AG08396 (cell line): ENCODE measurements at places on chromosomes 3 and 15.

DNA sequence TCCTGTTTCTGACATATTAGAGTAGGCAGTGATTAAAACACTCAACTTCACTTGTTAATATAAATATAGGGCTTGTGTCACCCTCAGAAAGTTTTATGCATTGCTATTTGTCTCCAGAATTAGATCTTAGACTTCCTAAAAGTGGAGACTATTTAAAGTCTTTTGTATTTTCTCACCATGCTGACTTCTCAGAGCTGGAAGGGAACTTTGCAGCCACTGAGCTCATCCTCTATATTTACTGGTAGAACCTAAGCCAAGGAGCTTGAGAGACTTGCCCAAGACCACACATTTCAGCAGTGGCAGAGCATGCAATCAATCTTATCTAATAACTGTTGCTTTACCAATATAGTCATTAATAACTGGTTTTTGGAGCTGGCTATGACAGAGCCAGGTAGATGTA lies 53.2 kb downstream of the STAC start:
- DNase-seq = no peak

DNA sequence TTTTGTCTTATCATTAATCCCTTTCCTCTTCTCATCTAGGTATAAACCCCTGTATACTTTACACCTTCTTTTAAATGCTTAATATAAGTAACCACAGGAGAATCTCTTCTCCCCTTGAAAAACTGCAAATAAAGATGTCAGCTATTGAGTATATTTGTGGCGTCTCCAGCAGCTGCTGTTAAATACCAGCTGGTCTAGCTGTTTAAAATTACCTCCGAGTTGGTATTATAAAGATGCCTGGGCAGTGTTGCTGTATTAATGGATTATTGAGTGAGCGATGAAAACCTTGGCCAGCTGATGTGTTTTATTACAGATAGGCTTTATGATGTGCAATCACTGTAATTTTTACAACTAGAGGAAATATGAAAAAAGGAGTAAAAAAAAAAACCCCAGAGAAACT lies 388.1 kb downstream of the TBC1D5 start:
- DNase-seq = no peak

DNA sequence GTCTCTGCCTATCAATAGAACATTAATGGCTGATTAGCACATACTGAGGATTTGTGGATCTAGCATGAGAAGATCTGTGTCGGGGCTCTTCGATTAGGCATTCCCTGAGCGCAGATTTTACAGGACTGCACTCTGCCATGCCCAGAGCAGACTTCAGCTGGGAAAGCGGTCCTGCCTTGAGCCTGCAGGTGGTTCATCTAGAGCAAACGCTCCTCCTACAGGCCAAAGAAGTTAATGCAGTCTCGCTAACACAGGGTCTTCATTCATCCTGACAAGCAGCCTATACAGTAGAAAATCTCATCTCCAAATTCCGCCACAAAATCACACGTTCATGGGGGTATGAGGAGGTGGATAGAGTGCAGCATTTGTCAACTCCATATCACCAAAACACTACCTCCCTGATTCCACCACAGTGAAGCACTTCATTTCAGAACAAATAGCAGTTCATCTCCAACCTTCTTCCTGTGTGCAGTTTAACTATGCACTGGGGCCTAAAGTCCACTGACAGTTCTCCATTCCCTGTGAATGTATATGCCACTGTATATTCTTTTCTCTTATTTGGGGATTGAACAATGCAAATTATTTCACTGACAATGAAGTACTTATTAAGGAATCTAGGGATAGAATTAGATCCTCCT lies 405.8 kb downstream of the IGSF11 start:
- peak; percentile 35 for DNase-seq

DNA sequence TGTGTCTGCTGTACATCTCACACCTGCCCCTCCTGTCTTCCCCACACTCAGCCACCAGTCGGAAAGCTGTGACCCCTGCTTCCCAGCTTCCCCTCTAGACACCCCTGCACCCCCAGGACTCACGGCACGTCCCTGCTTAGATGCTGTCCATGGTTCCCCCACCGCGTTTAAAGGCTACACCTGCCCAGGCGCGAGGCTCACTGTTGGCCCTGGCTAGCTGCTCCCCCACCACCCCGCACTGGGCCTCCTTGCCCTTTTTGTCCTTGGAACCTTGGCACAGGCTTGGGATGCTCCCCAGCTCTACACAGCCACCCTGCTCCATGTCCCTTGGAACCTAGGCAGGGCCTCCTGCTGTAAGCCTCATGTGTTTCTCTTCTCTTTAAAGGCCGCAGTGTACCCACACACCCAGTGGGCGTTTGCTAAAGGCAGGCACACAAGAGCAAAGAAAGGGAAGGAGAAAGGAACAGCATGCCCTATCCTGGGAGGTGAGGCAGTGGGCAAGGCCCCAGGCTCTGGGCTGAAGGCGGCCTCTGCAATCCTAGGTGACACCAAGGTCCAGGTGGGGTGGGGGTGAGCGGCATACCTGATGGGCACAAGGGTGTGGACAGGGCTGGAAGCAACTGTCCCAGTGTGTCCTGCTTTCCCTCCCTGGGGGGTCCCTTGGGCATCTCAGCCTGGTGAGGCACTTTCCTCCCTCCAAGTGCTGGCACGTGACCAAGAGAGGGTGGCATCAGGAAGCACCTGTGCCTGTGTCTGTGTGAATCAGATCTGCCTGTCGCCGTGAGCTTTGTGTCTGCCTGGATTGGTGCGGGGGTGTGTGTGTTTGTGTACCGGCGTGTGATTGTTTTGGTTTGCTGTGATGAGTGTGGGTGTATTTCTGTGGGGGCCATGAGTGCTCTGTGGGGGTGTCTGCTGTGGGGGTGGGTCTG lies 54.4 kb downstream of the TPRA1 start:
- no peak for DNase-seq

GRCh38 chr3:186582541-186582940 lies 12.0 kb downstream of the DNAJB11 start:
- no peak for DNase-seq

DNA sequence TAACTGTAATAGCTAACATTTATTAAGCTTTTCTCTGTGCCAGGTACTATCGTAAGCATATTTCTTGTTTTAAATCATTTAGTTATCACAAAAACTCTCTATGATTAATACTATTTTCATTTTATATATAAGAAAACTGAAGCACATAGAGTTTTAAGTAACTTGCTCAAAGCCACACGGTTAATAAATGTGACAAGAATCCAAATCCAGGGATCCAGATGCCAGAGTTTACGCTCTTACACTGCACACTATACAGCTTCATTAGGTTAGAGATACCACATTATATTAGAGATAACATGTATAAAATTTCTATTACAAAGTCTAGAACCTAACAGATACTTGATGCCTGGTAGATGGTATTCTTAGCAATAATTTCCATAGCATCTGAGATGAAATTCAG lies 265.2 kb downstream of the SHOX2 start:
- no peak for DNase-seq

- DNase-seq = no peak
Observed at GRCh38 chr15:93296759-93297500, 207.9 kb upstream of the RGMA start.

DNA sequence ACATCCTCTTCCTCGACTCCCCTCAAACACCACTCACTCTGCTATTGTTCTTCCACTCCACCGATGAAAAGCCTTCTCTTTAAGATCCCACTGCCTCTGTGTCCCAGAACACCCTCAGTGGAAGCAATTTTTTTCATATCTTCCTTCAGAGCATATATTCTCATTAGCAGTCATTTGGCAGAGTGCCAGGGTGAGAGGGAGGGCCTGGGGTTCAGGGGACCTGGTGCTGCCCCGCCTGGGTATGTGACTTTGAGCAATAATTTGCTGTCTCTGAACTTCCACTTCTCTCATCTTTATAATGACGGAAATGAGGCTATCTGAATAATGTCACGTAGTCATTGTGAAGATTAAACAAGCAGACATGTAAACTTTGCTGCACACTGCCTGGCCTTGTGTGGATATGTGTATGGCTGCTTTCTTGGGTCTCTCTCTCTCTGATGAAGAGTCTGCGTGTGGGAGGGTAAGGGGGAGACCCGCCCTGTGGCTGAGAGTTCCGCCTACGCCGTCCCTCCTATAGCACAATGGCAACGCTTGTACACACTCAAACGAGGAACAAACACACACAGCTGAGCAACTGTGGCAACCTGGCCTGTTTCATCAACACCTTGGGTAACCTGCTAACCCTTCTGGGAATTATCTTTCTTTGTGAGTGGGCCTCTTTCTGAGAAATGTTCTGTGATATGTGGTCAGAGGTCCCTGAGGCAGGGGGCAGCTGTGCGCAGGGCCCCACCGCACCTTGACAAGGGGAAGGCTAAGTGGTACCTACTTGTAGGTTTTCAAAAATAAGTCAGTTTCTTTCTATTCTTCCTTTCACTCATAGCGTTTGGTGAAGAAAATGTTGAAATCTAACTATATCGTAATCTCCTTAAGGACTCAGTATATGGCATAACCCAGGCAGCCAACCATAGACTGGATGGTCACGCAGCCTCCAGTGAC lies 369.8 kb downstream of the SV2B start:
- DNase-seq = no peak

DNA sequence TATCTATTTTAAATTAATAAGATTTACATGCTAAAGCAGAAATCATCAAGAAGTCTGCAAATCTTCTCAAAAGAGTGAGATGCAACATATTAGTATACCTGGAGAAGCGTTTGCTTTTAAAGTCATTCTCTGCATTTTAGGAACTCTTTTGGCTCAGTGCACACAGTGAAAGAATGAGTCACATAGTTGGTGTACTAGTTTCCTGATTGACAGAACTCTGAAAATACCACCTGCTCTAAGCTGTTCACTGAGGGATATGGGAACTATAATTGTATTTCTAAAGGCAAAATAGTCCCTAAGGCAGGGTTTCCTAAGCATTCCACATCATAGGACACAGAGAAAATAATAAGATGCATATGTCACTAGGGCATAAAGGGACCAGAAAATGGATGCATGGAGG lies 838.5 kb downstream of the DIPK2A start:
- DNase-seq = no peak

GRCh38 chr3:57810471-57811137 lies 54.5 kb downstream of the SLMAP start:
- DNase-seq = no peak

- no peak for DNase-seq
Observed at GRCh38 chr3:297585-297984, 101.0 kb downstream of the CHL1 start.

DNA sequence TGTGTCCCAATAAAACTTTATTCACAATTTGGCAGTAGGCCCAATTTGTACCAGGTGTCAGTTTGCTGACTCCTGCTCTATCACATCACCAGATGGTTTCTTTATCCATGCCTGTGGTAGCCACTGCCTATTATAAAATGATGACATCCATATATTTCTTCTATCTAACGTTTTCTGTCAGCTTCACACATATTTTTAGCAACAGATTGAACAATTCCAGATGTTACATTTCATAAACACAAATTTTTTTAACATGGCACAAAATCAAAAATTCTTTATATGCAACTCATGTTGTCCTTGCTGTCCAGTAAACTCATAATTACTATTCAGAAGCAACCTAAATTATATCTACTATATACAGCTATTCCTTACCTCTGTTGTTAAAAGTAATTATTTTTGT lies 1371.6 kb downstream of the NSUN3 start:
- DNase-seq = no peak

DNA sequence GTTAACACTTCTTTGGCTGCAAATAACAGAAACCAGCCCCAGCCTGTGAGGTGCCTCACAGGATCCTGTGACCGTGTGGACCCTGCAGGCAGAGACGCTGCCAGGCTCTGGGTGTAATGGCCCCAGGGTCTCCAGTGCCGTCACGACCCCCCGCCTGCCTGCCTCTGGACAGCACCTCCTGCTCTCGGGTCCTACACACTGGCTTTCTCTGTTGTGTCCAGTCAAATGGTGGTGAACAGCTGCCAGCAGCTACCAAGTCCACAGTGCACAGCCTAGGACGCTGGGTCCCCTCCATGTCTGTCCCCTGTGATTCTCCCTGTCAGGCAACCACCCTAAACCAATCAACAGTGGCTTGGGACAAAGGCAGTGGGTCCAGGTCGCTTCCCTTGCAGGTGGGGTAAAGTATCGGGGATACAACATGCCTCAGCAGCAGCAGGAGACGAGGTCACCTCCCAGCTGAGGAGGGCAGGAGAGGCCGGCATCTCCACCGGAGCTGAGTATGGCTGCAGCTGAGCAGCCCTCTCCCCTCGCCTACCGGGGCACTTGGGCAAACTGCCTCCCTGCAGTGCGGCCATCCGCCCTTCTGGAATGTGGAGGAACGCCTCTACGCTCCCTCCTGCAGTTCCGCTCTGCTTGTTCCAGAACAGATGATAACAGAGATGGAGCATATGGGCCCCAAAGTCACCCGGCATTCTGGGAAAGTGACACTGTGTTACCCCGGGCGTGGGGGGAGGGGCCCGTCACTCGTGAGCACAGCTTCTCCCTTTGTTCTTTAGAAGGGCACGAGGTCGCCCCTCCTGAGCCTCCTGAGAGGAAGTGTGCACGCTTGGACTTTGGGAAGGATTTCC lies 21.1 kb upstream of the SKOR1 start:
- no peak for DNase-seq

DNA sequence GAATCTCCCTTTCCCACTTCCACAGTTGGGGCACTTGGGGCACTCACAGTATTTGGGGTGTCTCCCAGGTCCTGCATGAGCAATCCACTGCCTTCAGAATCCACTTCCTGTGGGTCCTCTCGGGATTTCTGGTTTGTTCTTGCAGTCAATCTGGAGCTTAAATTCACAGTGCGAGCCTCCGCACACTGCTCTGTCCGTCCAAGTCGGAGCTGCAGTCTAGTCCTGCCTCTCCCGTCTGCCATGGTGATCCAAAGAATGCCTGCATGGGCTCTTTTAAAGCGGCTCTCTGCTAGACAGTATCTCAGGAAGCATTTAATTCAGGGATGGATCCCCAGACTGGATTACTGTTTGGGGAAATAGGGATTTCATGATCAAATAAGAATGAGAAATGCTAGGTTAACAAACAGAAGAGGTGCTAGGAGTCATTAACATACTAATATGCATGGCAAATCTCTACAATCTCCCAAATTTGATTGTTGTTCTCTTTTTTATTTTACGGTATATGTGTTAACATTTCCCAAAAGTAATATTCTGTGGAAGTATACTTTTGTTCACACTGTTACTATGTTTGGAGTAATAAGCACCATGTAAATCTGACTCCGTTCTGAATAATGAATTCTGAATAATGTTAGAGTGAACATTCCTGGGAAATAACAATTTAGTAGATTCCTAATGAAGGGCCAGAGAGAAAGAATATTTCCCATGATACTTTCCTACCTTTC lies 142.5 kb downstream of the HCN4 start:
- no peak for DNase-seq

GRCh38 chr3:110969229-110970211 lies 102.1 kb upstream of the NECTIN3 start:
- no peak for DNase-seq

DNA sequence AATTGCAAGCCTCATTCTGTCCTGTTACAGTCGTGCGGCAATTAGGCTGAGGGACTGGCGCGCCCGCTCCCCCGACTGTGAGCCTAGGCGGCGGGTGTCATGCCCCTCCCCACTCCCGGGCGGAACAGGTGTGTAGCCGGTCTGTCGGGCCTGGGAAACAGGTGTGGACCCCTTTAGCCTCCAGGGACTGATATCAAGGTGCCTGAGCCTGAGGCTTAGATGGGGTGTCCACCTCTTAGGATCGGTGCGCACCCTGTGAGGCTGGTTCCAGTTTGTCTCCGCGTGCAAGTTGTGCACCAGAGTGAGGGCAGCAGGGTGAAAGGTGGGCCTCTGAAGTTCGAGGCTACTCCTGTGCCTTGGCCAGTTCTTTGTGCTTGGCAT lies 686 bp downstream of the VPS8 start:
- no peak for DNase-seq
